NCI-H1436 (cell line): ENCODE measurements at places on chromosomes 3 and 15.
A peak's percentile ranks its signal among the peaks of the same experiment; 100 is the strongest.

DNA sequence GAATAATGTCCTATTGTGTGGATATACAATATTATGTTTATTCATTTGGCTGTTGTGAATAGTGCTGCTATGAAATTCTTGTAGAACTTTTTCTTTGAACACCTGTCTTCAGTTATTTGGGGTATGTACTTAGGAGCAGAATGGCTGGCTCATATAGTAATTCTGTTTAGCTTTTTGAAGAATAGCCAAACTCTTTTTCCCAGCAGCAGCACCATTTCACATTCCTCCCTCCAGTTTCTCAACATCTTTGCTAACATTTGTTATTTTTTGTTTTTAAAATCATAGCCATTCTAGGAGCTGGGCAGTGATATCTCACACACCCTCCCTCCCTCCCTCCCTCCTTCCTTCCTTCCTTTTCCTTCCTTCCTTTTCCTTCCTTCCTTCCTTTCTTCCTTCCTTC, 39.7 kb downstream of the LSM3 start:
- no peak for DNase-seq

DNA sequence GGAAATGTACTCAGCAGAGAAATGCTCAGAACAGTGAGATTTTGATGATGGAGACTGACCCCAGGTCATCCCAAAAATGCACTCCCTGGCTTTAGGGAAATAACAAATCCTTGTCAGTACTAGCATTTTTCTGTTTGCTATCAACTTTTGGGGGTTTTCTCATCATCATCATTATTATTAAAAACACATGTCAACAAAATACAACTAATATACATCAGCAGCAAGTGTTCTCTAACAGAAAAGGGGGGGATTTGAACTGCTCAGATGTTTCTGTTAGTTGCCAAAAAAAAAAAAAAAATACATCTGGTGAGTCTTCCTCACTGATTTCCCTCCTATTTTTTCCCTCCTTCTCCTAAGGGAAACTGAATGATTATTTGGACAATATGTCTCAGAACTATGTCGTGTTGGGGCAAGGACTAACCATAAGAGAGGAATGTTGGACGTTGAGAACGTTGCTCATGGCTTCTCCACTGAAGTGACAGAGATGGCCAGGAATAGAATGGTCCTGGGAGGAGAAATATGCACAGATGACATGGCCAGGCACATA, 230.0 kb upstream of the MCTP2 start:
- DNase-seq: no peak

DNA sequence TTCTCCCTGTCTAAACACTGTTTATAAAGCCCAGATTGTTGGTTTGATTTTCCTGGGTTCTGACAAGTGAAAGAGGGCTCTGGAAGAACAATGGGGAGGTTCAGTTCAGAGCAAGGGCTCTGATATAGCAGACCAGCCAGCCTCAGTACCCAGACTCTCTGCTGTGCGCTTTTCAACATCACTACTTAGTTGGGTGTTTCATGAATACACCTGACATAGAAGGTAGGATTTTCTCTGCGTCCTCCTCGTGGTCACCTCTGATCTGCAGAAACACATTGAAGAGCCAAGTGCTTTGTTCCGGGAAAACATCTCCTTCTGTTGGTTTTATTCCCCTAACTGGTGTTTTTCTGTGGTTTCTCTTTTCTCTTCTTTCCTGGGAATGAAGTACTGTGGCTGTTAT, 99.5 kb downstream of the EPHB1 start:
- DNase-seq: no peak

DNA sequence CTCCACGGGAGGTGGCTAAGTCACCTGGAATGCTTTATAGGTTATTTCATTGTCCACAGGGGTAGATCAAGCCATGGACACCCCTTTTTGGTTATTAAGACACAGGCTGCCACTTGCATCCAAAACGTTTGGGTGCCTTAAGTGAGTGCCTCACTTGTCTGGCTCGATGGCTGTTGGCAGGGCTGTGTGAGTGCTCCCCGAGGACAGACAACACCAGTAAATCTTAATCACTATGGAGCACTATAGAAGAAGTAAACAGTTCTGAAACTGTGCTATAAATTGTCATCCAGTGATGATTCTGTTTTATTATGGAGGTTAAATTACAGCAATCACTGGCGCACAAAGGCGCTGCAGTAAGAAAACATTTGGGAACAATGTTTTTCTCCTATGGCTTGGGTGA, 215.5 kb downstream of the CACNA2D3 start:
- DNase-seq: peak; percentile 35

DNA sequence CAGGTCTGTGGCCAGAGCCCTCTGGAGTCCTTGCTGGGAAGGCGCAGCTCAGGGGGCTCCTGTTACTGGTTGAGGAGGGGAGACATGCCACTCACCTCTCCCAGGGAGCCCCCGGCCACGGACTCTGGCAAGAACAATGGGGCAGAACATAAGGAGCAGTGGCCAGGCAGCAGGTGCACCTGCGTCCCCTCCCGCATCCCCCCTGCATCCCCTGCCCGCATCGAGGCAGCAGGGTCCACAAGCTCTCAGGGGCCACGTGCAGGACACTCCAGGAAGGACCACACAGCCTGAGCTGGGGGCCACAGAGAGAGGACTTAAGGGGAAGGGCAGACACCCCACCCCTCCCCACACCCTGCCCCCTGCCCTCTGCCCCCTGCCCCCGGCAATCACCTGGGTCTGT, 73.0 kb downstream of the TFRC start:
- DNase-seq: no peak

- DNase-seq: no peak
These were observed 56.1 kb downstream of the CALML4 start for GRCh38 chr15:68149059-68149458.

DNA sequence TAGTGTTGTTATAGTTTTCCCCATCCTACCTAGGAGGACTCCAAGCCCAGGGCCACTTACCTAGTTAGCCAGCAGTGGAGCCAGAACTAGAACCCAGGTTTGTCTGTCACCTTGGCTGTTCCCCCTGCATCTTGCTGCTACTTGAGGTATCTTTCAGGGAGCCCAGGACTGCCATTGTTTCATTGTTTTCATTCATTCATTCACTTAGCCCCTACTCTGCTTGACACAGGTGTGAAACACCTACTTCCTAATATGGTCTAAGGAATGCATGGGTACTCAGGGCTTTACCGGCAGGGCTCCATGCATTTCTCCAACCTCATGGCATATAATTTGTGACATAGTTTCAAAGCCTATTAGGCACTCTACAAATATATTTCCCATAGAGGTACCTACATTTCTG, 266.6 kb upstream of the TPM1 start:
- DNase-seq: no peak

GRCh38 chr3:153848702-153849101, 272.5 kb upstream of the ARHGEF26 start:
- no peak for DNase-seq

DNA sequence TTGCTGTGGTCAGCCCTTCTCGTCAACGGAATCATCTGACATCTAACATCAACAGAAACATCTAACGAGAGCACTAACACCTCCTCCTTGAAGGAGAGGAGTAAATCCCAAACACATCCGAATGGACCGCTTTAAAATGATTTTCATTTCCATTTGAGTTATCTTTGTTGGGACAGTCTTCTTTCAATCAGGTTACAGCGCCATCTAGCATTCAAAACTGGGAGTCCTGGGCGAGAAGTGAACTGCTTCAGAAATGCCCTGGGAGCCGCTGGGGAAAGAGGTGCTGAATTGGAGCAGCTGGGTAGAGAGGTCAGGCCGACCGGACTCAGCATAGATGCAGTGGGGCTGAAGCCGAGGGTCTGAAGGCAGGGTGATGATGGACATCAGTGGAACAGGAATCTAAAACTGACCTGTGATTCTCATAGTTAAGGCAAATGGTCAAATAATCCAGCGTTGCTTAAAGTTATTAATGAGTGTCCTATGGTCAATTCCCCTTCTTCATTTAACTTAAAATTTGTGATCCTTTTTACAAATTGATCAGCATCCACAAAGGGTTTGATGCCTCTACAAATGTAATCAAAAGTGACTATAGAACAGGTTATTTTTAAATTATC, 170.0 kb upstream of the NDN start:
- DNase-seq: peak; percentile 74

- no peak for DNase-seq
These were observed 211.8 kb downstream of the MCTP2 start for GRCh38 chr15:94443186-94443585.

GRCh38 chr15:73273181-73274002, 95.4 kb downstream of the HCN4 start:
- peak; percentile 30 for DNase-seq

- DNase-seq: no peak
These were observed 189.8 kb downstream of the KLF13 start for GRCh38 chr15:31516440-31516839.

DNA sequence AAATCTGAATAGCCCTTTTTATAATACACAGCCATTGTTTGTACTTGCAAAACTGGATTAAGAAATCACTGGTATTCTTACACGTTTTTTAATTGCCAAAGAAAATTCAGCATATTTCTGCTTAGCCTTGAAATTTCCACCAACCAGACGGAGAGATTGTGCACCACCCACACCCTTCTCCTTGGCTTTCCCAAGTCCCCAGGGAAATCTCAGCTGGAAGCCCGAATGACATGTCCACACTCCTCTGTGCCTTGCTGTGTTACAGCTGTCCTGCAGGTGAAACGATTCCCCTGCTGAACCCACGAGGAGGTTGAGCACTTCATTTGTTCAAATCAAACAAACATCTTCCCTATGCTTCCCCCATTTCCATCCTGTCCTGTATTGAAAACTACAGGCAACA, 49.6 kb upstream of the PPARG start:
- no peak for DNase-seq

DNA sequence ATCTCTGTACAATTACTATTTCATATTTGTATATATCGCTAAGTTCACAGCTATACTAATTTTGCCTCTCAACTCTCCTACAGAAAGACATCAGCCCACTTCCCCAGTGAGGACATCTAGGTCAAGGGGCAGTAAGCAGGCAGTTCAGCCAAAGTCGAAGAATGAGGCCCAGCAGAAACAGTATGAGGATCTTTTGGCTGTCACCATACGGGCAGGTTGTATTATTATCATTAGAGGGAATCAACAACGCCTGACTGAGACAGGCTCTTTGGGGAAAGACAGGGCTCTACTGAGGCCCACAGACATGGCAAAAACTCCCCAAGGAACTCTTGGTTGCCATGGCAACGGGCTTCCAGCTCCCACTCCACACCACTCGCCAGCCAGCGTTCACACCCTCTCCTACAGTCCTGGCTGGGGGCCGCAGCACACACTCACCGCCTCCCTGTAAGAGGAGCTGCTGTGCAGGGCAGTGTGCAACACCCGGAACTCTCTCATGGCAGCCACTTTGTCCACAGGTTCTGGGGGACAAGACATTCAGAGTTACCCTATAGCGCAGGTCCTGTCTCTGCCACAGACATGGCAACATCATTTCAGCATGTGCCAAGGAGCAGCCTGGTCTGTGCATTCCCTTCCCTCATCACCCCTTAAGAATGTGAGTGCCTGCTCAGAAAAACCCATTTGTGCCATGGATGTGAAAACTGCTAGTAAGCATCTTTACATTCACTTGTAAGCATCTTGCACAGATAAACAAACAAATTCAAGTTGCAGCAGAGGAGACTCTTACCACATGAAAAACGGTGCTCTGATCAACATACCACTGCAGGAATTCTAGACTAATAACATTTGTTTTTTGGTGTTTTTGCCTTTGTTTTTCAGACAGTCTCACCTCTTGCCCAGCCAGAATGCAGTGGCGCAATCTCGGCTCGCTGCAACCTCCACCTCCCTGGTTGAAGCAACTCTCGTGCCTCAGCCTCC, 8.8 kb downstream of the UBL7 start:
- no peak for DNase-seq

GRCh38 chr3:51676102-51676640, 5.1 kb downstream of the TEX264 start:
- DNase-seq: no peak
